Cortex of kidney (tissue), 1 donor: ENCODE measurements at places on chromosomes 3 and 15.

GRCh38 chr3:57085211-57085610, 24.7 kb downstream of the SPATA12 start:
- DNase-seq, result no peak

GRCh38 chr3:68984011-68984530, 29.4 kb downstream of the EOGT start:
- DNase-seq, result no peak

GRCh38 chr15:70954171-70954570, 61.5 kb downstream of the LRRC49 start:
- DNase-seq, result no peak

GRCh38 chr15:67776600-67776999, 48.7 kb upstream of the SKOR1 start:
- DNase-seq, result no peak

GRCh38 chr3:188326111-188326510, 172.2 kb downstream of the LPP start:
- DNase-seq, result no peak

DNA sequence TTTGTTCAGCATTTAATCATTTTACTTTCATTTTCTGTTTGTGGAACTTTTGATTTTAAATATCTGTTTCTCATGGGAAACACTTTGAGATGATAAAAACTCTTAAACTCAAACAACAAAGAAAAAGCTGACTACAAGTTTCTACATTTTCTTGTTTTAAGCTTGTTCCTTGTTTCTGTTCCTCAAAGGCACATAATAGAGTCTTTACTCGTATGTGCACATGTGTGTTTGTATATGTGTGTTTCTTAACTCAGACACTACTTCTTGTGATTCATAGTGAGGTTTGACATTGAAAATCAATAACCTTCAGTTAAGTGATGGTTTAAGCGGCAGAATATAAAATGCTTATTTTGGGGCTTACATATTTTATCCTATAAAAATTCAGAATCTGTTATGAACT, 786.7 kb upstream of the EPHA6 start:
- DNase-seq, result no peak

DNA sequence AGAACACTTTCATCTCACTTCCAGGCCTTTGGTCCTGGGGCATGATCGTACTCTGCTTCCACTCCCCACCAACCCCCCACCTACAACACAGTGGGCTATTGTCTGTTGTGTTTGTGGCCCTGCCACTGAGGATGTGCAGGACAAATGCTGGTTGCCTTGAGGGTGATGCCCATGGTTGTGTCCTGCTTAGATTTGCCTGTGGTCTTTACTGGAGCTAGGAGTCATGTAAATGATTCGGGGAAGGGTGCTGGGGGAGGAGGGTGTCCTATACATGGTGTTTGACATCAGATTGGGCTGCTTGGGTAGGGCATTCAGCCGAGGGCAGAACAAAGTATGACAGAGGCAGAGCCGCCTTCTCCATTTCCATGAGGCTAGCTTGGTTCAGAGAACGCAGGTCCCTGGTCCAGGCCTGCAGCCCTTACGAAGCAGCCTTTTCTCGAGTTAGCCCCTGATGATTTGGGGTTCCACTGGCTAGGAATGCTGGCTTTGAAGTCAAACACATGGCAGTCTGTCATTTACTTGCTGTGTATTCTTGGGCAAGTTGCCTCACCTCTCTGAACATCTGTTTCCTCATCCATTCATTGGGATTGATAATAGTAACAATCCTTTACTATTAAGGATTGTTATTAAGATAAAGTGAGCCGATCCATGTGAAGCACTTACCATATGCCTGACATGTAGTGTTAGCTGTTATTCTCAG, 6.9 kb downstream of the CORO2B start:
- no peak for DNase-seq

DNA sequence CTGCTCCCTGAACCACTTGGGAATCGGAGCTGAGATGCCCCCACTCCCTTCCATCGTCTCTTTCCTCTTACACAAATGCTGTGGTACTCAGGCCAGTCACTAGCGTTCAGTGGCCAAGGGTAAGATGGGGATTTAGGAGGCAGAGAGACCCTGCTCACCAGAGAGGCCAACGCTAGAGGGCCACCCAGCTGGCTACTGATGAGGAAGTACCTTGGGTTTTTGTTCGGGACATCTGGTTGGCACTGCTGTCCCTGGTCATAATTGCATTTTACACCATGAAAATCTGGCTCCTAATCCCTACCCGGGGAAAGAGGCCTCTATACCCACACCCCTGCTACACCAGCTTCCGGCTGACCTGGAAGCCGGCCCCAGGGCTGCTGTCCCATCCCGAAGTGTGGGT, 7.7 kb downstream of the MAP6D1 start:
- DNase-seq, result no peak

DNA sequence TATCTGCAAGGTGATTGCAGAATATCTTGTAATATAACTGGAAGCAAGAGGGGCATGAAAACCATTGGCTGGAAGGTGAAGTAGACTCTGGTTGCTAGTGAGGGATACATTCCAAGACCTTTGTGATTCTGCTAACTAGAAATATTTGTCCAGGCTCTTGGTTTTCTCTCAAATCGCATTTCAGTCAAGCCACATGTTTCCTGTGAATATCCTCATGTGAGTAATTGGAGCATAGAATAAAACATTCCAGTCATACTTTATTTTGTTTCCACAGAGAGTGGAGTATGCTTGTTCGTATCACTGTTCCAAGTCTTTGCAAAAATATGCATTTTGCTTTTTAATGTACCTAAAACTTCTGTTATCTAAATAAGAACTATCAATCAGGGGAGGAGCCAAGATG, 850.0 kb downstream of the EPHA3 start:
- no peak for DNase-seq

DNA sequence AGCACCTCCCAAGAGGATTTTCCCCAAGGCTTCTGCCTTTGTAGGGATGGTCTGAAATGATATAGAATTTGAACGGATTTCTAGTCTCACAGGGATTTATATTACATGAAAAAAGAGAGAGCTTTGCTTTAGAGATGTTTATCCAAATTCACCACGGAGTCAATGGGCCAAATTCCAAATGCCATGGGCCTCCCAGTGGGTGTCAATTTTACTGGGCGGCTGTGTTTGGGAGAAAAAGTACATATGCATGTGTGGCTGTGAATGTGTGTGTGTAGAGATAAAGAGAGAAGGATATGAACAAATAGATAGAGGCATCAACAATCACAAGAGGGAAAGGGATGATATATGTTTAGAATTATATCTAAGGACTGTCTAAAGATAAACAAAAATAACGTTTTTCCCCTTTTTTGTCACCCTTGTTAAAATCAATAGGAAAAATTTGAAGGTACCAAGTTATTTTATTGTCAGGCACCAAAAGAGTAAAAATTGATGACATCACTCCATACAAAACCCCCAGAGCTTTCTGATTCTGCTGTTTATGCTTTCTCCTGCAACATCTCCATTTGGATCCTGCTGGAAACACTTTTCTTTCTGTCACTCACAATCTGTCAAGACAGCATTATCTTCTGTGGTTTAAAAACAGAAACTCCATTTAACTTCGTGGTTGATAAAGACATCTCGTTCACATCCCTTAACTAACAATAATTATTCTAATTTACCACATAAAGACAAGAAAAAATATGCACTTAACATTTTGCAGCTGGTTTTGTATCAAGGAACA, 160.7 kb downstream of the FHIT start:
- no peak for DNase-seq

GRCh38 chr3:39291903-39292329, 12.1 kb upstream of the CX3CR1 start:
- no peak for DNase-seq

DNA sequence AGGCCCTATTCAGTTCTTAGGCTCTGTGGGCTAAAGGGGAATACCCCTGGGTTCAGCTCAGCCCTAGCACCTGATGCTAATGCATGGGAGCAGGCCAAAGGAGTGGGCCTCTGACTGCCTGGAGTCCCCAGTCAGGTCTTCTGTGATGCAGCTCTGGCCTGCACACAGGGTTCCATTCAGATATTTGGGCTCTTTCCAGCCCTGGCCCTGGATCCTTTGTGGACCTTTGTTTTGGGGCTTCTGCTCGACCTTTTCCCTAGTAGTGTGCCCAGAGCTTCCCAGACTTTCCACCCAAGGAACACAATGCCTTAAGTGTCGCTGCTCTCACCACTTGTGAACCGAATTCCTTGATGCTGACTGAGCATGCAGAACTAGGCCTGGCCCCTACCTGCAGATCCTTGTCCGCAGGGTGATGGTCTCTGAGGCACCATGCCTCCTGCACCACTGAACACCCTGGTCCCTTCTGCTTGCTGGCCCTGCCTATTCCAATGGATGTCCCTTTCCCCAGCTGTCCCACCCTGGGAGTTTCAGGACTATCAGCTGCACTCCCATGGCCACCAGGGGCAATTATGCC, 5.1 kb downstream of the SEC13 start:
- no peak for DNase-seq

GRCh38 chr3:123745184-123745855, 138.8 kb downstream of the MYLK start:
- no peak for DNase-seq

GRCh38 chr15:45425135-45425534, 46.8 kb upstream of the GATM start:
- no peak for DNase-seq

GRCh38 chr3:32097768-32098167, 8.7 kb upstream of the GPD1L start:
- no peak for DNase-seq

GRCh38 chr3:46714728-46715506, 2.8 kb downstream of the PRSS50 start:
- DNase-seq, result no peak

GRCh38 chr15:56608993-56609392, 124.3 kb downstream of the ZNF280D start:
- no peak for DNase-seq

DNA sequence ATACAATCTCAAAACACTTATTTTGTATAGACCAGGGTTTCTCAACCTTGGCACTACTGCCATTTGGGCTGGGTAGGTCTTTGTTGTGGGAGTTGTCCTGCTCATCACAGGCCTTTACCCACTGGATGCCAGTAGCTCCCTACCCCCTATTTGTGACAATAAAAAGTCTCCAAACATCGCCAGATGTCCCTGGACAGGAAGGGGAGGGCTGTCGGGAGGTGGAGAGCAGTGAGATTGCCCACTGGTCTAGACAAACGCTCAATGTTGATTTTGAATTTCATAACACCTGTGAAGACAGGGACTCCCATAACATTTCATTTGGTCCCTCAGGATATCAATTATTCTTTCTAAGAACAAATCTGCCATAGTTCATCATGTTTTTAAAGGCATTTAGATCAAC, 151.7 kb upstream of the PTPRG start:
- no peak for DNase-seq

DNA sequence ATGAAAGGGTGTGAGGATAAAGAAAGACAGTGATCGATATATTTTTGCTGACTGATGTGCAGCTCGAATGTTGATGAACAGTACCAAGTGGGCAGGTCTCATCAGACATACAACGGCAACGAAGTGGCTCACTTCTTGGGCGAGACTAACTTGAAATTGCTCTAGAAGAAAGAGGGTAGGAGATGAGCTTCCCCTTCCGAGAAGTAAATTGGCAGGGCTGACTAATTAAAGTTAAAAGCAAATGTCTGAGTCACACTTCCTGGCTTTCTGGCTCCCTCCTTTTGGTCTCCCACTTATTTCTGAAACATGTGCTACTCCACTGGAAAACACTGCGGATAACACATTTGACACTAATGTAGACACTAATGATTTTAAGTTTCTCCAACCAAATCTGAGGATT, 228.3 kb downstream of the ABHD5 start:
- DNase-seq, result no peak

GRCh38 chr15:94353488-94353820, 122.1 kb downstream of the MCTP2 start:
- DNase-seq, result no peak

- no peak for DNase-seq
Measured at GRCh38 chr15:29128671-29129070, 141.0 kb downstream of the NSMCE3 start.

- DNase-seq, result no peak
Measured at GRCh38 chr15:31325595-31326155, 960 bp upstream of the KLF13 start.

GRCh38 chr3:103767635-103768034, 1332.8 kb downstream of the ZPLD1 start:
- DNase-seq, result no peak

DNA sequence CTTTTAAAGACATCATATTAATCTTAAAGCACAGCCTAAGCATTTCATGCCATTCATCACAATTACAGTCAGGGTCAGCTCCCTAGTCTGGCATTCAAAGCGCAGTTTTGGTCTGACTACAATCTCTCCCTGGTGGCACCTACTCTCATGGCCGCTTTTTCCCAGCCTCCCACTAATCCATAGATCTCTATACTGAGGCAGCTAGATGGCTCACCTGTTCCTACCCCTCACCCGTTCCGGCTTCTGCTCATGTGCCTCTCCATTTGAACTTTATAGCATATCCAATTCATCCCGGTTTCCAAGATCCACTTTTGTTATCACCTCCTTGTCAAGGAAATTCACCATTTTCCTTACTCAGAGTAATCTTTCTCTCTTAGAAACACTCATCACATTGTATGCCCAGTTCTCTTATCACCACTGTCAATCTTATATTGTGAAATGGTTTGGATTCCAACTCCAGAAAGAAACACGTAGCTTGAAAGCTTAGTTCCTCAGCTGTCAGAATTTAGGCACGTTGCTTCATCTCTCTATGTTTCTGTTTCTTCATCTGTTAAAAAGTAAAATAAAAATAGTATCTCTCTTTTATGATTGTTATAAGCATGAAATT, 220.0 kb upstream of the UBE2E2 start:
- DNase-seq, result no peak

GRCh38 chr3:23182996-23183513, 20.1 kb upstream of the UBE2E2 start:
- DNase-seq, result no peak

DNA sequence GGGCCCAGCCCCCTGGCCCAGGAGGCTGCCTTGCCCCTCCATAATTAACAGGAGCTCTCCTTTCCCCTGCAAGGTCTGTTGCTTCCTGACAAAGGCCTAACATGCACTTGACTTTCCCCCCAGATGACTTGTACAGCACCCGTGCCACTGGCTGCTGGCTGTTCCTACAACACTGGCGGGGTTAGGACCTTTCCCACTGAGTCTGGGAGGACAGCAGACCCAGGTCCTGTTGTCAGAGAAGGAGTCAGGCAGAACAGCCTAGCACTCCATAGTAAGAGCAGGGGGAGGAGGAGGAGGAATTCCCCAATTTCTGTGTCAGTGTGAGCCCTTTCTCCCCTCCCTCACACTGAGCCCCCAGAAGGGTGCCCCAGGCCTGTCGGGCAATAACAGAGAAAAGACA, 99.2 kb downstream of the CORO2B start:
- DNase-seq, result no peak
